Muscle of leg (tissue), 16 donors: ENCODE measurements at places on chromosomes 2 and 18. TPM values are rescaled to one million over a fixed set of nuclear protein-coding genes. Genes with fewer than 3 reads are reported as not detected.

Gene SP9
- total RNA-seq = 0.13 TPM

Gene HOXD10
- 0.09 TPM for total RNA-seq

Gene EML4
- 32.1 TPM for total RNA-seq

Gene ONECUT2
- total RNA-seq = 0.35 TPM

Gene PDE11A
- 0.62 TPM for total RNA-seq

Gene LBH
- total RNA-seq = 21.4 TPM

Gene KHK
- 1.5 TPM for total RNA-seq

Gene RBKS
- total RNA-seq = 0.80 TPM

Gene NT5C1B
- total RNA-seq = not detected

DNA sequence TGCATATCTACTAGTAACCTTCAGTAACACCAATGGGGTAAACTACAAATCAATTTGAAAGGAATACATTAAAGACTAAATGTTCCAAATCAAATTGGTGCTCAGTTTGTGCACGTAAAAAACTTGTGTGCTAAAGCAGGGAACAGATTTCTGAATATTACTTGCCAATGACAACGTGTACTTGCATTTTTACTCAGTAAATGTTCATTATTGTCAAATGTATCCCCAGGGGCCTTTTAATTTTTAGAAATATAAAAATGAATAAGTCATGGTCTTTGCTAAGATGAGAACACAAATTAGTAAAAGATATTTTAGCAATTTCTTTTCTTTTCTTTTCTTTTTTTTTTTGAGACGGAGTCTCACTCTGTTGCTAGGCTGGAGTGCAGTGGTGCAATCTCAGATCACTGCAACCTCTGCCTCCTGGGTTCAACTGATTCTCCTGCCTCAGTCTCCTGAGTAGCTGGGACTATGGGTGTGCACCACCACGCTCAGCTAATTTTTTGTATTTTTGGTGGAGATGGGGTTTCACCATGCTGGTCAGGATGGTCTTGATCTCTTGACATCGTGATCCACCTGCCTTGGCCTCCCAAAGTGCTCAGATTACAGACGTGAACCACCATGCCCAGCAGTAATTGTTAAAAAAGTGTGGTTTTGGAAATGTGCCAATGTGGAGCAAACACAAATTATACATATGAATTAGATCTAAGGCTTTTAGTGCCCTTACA lies 52.6 kb downstream of the PMAIP1 start:
- H3K4me3 ChIP-seq = no peak overlapping the region
- H3K4me1 ChIP-seq = peaks cover 5% of the 10 kb centered on the region
- DNase-seq = no peak
- H3K27me3 ChIP-seq = no peaks in the 10 kb centered on the region
- no peaks in the 10 kb centered on the region for H3K36me3 ChIP-seq

- no peak for DNase-seq
- no peak overlapping the region for H3K27ac ChIP-seq
- H3K36me3 ChIP-seq = no peaks in the 10 kb centered on the region
- no peaks in the 10 kb centered on the region for H3K27me3 ChIP-seq
- no peak overlapping the region for H3K4me3 ChIP-seq
Measured at GRCh38 chr2:234111523-234111922, 61.0 kb downstream of the SPP2 start.

GRCh38 chr2:169911119-169911518 lies 83.9 kb downstream of the UBR3 start:
- no peak overlapping the region for H3K27ac ChIP-seq
- no peaks in the 10 kb centered on the region for H3K36me3 ChIP-seq
- H3K4me3 ChIP-seq = no peak overlapping the region
- DNase-seq = no peak

DNA sequence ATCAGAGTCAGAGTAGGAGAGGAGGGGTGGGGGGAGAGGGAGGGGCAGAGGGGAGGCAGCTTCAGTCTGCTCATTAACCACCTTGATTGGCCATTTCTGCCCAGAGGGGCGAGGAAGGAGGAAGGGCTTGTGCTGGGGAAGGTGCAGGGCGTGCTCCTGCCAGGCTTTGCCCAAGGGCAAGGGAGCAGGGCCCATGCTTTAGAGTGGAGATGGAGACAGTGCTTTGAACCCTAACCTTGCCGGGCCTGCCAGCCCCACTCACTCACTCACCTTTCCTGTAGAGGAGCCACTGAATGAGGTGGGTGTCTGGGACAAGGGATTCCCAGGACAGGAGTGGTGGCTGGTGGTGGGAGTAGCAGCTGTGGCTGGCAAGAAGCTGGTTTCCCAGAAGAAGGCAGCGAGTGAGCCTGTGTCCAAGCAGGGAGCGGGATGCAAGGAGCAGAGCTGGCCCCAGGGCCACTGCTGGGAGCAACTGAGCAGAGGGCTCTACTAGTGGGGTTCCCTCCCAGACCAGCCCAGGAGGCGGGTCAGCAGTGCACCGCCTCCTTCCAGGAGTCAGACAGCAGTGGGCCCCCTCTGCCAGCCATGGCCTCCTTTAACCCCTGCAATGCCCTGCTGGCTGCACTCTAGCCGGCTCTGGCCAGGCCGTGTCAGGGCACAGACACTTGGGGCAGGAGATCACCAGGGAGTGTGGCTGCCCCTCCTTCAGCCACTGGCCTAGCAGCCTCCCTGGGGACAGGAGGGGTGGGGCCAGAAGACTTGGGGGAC lies 3.6 kb upstream of the RUFY4 start:
- H3K27me3 ChIP-seq = peaks cover 13% of the 10 kb centered on the region
- peaks cover 8% of the 10 kb centered on the region for H3K4me1 ChIP-seq

DNA sequence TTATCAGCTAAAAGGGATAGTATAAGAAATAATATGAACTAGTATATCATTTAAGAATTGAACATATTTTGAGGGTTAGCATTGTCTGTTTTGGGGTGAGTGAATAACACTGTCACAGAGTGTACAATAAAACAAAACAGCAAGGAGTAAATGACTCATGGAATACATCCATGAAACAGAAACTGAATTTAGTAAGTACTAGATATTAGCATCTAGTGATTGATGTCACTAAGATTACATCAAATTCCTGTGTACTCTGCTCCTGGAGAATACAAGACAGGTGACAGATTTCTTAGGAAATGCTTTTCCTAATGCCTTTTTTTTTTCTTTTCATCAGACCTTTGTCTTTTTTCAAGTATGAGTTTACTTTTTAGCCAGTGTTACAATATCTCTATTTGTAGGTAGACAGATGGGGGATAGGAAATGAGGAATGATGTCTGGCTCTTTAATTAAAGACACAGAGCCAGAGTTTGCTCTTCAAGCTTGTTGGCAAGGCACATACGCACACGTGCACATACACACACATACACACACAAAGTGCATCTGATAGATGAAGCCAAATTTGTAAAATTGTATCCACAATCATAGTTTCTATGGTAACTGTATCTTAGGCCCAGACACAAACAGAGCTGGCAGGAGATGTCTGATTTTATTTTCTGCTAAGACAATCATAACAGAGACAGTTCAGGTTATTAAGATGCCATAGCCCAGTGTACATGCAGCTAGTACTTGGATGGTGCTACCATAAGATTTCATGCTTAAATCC lies 138.2 kb upstream of the NRP2 start:
- peak; percentile 78 for DNase-seq
- H3K4me3 ChIP-seq = no peak overlapping the region
- peaks cover 7% of the 10 kb centered on the region for H3K4me1 ChIP-seq

DNA sequence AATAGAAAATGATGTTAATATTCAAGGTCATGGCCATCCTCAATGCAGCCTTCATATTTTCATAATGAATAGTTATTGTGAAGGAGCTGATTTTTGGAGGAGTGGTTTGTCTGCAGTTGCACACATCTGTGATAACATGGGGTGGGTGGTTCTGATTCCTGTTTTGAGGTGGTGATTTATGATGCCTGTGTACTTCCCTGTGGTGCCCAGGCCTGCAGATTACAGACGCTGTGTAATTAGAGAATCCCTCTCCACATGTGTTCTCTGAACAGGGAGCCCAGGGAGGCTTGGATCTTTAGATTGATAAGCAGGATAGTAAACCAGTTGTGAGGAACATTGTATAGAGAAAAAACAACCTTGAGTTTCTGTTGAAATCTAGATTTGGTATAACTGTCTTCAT lies 117.5 kb downstream of the AGAP1 start:
- no peak overlapping the region for H3K4me3 ChIP-seq
- H3K27me3 ChIP-seq = no peaks in the 10 kb centered on the region

- DNase-seq = no peak
- no peaks in the 10 kb centered on the region for H3K36me3 ChIP-seq
- peaks cover 4% of the 10 kb centered on the region for H3K27me3 ChIP-seq
- H3K27ac ChIP-seq = no peak overlapping the region
Measured at GRCh38 chr2:100237163-100237562, 85.1 kb downstream of the LONRF2 start.

DNA sequence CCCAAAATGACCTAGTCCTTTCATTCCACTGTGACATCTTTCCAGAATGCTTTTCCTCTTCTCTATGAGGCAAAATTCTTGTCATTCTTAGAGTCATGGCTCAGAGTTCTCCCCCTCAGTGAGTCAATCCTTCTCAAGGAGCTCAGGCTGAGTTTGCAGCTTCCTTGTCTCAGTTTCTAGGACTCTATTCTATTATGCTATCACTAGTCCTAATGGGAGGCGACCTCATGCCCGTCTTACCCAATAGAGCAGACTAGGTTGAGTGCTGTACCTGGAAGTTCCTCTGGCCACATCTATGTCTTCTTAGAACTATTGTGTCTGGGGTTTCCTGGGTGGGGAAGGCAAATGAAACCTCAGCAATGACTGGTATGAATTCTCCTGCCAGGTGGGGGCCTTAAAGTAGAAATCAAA lies 51.5 kb downstream of the HAUS1 start:
- peaks cover 22% of the 10 kb centered on the region for H3K4me1 ChIP-seq
- H3K27me3 ChIP-seq = no peaks in the 10 kb centered on the region
- no peak overlapping the region for H3K27ac ChIP-seq
- no peak overlapping the region for H3K4me3 ChIP-seq
